Activated T-helper 9 cell treated with anti-CD3 and anti-CD28 coated beads, Interleukin-2, amount 50 U/mL, for 16 hours (primary cell): ENCODE measurements at places on chromosomes 12 and 14.

DNA sequence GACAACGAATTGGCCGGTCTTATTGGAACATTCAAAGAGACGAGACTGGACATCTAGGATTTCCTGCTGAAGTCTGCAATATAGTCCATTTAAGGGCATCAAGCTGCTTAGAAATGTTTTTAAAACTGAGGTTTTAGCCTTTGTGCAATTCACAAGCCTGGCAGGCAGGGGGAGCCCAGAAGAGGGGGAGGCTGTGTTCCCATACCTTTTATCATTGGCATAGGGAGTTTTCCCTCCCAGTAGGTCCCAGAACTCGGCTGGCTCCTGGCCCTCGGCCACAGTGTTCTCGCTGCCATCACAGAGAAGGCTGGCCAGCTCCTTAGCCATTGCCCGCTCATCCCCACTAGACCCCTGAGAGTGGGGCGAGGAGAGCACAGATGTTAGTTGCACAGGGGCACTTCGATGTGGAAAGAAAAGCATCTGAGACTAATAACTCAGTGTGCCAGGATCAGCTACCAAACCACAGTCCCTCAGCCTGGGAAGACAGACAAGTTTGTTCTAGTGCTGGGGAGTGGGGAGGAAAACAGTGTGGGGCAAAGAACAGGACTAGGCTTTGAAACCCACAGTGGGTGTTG, 15.1 kb downstream of the AVIL start:
- no peak for DNase-seq

- no peak for DNase-seq
These were observed 34.1 kb downstream of the TMCC3 start for GRCh38 chr12:94616203-94616729.

GRCh38 chr12:848882-849527, 96.6 kb downstream of the WNK1 start:
- no peak for DNase-seq

DNA sequence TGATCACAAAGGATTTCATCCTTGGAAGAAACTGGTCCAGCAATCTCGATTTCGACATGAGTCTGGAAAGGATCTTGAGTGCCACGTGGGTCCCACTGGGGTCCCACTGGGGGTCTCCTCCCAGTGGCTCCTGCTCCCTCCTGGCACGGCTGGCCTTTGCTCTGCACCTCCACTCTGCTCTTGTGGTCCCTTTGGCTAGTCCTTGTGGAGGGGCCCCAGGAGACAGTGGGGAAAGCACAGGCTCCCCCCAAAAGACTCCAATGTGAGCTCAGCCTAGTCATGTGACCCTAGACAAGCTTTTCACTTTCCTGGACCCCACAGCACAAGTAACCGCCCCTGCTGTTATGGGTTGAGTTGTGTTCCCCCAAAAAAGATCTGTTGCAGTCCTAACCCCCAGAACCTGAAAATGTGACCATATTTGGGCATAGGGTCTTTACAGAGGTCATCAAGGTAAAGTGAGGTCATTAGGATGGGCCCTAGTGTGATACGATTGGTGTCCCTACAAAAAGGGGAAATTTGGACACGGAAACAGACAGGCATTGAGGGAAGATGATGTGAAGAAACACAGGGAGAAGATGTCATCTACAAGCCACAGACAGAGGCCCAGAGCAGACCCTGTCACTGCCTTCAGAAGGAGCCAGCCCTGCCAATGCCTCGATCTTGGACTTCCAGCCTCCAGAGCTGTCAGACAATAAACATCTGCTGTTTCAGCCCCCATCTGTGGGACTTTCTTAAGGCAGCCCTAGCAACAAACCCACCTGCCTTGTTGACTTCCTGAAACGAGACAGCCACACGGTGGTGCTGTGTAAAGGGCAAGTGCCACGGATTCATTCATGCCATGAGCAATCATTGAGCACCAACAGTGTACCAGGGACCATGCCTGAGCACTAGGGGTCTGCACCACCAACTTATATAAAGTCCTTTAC, 23.8 kb upstream of the PPP2R5C start:
- DNase-seq = no peak

- peak; percentile 62 for DNase-seq
These were observed 16.7 kb downstream of the KMT2D start for GRCh38 chr12:49043856-49044258.

DNA sequence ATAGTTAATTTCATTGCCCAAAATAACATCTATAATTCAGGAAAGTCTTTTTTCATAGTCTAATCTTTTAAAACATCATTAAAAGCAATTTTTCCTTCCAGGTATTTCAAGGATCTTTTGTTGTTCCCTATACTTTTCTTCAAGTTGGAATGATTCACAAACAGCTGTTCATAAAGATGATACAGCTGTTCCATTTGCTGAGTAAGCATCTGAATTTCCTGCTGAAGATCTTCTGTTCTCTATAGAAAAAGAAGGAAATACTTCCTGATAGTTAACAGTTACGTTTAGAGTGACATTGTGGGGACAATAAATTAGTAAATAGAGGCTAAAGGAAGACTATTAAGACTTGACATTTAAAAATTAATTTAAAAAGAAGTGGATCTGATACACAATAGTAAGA, 30.3 kb upstream of the ESR2 start:
- no peak for DNase-seq

DNA sequence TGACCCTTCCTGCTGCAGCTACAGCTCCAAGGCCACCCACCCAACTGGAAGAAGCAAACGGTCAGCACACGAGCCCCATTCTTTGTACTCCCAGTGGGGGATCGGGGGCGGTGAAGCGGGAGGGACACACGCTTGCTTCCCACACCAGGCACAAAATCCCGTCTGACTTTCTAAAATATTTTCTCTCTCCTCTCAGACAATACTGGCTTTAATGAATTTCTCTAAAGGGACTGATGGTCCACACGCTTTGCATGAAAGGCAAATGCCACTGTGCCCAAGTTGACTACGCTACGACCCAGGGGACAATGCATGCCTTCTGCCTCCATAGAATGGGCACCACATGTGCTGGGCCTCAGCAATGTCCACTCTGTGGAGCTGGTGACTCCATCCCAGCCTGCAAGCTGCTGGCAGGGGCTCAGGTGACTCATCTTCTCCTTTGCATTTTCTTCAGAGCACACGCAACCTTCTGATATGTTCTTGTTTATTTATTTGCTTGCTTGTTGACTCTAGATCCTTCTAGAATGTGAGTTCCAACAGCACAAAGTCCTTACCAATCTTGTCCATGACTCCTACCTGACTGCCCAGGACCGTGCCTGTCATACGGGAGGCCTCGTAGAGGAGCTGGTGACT, 15.6 kb downstream of the SYNE3 start:
- no peak for DNase-seq

DNA sequence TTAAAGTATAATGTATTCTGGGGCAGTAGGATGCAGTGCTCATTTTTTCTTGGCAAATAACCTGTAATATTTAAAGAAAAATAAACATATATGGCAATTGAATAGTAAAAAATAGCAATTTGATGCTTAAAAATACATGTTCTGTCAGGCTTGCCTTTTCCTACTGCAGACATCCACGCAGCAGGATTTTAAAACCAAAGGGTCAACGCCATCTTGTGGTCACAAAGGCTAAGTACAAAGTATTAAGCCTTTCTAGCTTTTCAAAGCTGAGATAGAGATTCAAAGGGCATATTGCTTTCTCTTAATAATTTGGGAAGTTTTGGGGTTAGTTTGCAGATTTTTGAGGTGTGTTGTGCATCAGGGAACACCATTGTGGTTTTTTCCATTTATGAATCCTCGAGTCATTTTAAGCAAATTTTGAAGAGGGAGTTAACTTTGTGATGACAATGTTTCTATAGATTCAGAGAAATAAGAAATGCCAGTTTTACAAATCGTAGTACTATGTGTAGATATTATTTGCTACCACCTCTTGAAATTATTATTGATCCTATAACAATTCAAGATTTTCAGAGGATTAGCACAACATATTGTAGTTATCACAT, 4.7 kb upstream of the CCER1 start:
- DNase-seq = no peak

- DNase-seq = no peak
These were observed 187.4 kb upstream of the SLC16A7 start for GRCh38 chr12:59408431-59408830.

DNA sequence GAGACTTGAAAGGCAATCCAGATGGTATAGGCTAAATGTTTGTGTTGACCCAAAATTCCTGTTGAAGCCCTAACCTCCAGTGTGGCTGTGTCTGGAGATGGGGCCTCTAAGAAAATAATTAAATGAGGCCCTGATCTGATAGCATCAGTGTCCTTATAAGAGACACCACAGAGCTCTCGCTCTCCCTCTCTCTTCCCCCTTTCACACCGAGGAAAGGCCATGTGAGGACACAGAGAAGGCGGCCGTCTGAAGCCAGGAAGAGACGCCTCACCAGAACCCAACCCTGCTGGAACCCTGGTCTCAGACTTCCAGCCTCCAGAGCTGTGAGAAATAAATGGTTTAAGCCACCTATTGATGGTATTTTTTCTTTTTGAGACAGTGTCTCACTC, 87.5 kb downstream of the SCARB1 start:
- no peak for DNase-seq

- DNase-seq = no peak
These were observed 248.0 kb downstream of the PDZRN4 start for GRCh38 chr12:41436076-41436475.
